ENCODE measurements at places on chromosomes 1 and 21.
A peak's percentile ranks its signal among the peaks of the same experiment; 100 is the strongest.

GRCh38 chr1:184376369-184376768, 10.5 kb upstream of the C1orf21 start:
- no peak for DNase-seq

GRCh38 chr1:186502087-186502486, 41.2 kb upstream of the PDC start:
- DNase-seq = no peak

GRCh38 chr1:153420306-153420705, 4.0 kb downstream of the S100A7A start:
- DNase-seq = no peak

DNA sequence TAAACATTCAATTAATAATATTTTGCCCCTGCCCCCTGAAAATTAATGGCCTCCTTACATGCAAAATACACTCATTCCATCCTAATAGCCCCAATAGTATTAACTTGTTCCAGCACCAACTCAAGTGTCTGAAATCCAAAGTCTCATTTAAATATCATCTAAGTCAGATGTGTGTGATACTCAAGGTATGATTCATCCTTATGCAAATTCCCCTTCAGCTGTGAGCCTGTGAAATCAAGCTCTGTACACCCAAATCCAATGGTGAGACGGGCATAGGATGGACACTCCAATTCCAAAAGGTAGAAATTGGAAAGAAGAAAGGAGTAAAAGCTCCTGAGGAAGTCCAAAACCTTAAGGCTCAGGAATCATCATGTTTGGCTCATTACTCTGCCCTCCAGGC, 83.5 kb downstream of the HHAT start:
- DNase-seq = no peak

GRCh38 chr1:213714645-213715044, 273.1 kb upstream of the PROX1 start:
- DNase-seq = no peak

- DNase-seq = no peak
These were observed 202.6 kb upstream of the COA6 start for GRCh38 chr1:234170622-234171021.

- DNase-seq = no peak
These were observed 305.4 kb upstream of the PTBP2 start for GRCh38 chr1:96416111-96416595.

- DNase-seq = no peak
These were observed 617.8 kb downstream of the LTN1 start for GRCh38 chr21:28374881-28375280.

DNA sequence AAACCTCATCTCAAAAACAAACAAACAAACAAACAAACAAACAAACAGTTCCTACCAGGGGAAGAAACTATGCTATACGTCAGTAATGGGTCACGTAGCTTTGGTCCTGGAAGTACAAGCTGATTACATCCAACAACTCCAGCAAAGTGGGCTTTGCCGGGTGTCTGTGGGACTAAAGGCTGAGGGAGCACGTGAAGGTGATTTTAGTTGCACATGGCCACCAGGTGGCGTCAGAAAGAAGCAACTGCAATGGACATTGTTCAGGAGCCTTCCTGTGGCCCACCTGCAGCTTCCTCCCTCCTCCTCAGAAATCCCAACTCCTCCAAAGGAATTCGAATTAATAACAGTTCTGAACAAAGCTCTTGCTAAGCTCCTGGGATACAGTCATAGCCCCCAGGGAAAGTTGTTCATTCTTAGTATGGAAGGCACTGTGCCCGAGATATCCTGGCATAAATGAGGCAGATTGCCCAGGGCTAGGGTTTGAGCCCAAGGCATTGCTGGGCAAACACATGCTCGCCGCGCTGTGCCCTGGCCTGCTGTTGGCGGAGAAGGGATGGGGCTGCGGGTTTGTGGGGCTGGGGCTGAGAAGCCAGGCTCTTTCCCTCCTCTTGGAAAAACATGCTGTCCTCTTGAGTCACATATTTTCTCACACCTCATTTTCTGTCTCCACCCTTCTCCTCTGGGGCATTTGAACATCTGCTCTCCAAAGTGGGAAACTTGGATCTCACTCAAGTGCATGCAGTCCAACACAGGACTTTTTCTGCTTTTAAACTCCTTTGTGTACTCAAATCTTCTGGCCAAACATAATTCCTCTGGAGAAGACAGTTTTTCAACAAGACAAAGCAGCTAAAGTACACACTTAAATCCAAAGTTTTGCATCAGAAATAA, 28.6 kb downstream of the AKNAD1 start:
- DNase-seq = peak; percentile 44
